ENCODE measurements at places on chromosomes 2 and 18.

DNA sequence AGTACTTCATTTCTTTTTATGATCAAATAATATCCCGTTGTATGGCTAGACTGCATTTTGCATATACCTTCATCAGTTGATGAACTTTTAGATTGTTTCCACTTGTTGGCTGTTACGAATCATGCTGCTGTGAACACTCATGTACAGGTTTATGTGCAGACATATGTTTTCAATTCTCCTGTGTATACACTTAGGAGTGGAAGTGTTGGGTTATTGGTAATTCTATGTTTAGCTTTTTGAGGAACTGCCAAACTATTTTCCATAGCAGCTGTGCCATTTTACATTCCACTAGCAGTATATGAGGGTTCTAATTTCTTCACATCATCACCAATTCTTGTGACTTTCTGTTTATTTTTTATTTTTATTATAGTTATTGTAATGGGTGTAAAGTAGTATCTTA is 32.1 kb upstream of the LCLAT1 start:
- DNase-seq = no peak

DNA sequence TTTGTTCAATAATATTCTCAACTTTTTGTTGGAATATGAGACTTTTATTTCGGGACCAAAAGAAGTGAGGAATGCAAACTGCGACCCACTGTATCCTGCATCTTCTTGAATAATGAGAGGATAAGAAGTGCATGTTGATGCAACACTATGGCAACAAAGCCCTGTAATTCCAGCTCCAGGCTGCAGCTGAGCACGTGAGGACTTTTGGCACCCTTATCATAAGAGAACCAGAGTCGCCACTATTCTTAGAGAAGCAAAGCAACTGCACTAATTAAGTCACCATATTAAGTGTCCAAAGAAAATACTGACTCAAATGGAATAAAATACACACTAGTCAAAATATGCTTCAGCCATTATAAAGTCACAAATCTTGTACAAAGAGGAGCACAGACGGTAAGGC is 65.8 kb downstream of the FAM210A start:
- DNase-seq = no peak

GRCh38 chr2:184814421-184814820 is 216.1 kb downstream of the ZNF804A start:
- no peak for DNase-seq

GRCh38 chr2:63780518-63781155 is 61.1 kb upstream of the UGP2 start:
- no peak for DNase-seq

DNA sequence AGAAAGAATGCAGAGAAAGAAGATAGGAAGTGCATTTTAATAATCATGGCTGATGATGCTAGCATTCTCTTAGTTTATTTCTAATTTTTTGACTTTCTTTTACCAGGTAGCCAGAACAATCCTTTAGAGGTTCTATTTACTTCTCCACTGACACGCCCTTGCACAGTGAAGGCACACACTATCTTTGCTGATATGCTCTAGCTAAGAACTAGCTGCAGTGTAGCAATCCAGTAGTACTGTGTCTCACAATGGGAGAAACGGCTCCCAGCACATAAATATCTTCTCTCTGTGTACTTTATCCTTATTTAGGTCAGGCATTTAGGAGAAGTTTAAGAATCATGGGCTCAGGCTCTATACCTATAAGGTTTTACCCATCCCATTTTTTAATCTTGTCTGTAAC is 1005.4 kb downstream of the LRP1B start:
- no peak for DNase-seq

DNA sequence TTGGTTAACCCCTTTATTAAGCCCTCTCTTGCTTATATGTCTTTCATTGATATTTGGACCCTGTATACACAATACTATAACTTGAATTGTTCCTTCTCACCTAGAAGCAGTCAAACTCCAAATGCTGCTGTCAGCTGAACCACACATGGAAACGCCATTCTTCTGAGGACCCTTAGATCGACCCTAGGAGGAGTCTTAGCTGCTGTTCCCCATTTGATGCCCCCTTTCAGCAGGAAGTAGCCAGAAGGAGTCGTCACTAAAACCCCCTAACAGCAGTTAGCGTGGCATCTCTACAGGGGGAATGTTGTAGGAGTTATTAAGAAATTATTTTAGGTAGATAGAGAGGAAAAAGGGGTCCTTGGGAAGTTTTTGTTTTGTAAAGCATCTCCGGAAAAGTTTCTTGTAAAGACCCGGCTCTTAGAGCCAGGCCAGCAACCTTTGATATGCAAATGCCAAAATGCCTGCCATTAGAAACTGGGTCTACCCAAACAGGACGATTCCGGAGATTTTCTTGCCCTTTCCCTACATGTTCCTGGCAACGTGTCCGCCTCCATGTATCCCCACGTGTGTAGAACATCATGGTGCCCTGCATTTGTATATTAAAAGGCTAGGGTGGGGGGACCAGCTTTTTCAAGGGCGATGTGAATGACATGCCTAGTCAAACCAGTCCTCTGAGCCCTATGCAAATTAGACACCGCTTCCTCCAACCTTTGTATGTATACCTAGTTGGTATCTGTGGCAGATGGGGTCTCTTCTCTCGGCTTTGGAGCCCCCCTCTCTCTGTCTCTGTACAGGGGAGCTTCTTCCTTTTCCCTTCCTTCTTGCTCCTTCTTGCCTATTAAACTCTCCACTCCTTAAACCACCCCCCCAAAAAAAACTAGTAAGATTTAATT is 638.4 kb upstream of the POU3F3 start:
- DNase-seq = no peak
